Choroid plexus epithelial cell (primary cell): ENCODE measurements at places on chromosomes 2 and 18.

DNA sequence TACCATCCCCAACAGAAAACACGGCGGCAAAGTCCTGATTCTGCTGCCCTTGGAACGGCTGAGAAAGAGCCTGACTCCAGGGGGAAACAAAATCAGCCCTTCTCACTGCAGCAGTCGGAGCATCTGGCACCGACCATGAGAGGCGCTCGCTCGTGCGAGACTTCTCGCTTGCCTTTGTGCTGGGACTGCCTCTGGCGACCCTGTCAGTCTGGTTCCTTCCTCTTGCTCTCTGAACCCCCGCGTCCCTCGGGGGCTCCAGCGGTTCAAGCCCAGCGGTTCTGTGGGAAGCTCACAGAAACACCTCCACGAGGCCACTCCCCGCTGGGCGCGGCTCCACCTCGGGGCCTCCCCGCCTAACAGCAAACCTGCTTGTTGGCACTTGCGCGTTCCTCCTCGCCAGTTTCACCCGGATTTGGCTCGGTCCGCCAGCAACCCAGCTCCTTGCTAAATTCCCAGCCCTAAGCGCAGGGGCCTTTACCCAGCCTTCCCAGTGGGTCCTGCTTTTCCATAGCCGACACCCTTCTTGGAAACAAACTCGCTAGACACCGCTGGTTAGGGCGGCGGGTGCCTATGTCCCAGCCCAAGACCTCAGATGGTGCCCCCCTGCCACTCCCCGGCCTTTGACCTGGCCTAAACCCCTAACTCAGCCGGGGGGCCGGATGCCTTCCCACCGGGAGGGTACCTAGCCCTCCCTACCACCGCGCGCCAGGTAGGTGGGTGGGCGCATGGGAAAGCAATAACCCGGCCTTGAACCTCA lies 2.2 kb downstream of the RND3 start:
- DNase-seq = peak; percentile 80

DNA sequence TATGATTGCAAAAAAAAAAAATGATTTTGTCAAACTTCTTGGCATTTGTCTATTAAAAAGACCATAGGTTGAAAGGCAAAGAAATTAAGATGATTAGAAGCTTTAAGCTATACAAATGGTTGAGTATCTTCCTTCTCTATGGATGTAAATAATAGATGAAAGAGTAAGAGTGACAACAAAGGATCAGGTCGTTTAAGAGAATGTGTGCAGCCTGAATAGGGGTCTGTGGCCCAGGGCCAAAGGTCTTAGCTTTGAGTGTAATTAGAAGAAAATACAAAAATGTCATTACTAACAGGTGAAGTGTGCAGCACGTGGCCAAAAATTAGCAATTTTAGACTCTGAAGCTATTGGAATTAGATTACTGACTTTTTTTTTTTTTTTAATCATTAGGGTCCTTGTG lies 122.4 kb downstream of the GREB1L start:
- DNase-seq = no peak

GRCh38 chr2:96625571-96626552 lies 12.2 kb downstream of the KANSL3 start:
- no peak for DNase-seq

DNA sequence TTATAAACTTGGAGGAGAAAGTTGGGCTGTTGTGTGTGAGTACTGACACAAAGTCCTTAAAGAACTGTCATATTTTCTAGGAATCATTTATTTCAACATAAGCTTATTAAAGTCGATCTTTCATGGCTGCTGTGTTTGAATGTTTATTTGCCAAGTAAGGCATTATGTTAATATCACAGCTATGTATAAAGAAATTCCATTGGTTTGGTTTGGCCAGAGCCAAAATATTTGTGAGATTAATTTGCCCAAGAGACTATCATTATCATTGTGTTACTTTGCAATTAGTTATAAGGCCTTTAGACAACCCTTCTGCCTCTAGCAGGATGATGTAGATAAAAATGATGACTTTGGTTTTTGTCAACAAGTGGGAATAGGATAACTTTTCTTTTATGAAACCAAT lies 240.6 kb upstream of the NT5C1B start:
- peak; percentile 19 for DNase-seq

- peak; percentile 78 for DNase-seq
Measured at GRCh38 chr2:109637749-109638570, 23.8 kb downstream of the SOWAHC start.

DNA sequence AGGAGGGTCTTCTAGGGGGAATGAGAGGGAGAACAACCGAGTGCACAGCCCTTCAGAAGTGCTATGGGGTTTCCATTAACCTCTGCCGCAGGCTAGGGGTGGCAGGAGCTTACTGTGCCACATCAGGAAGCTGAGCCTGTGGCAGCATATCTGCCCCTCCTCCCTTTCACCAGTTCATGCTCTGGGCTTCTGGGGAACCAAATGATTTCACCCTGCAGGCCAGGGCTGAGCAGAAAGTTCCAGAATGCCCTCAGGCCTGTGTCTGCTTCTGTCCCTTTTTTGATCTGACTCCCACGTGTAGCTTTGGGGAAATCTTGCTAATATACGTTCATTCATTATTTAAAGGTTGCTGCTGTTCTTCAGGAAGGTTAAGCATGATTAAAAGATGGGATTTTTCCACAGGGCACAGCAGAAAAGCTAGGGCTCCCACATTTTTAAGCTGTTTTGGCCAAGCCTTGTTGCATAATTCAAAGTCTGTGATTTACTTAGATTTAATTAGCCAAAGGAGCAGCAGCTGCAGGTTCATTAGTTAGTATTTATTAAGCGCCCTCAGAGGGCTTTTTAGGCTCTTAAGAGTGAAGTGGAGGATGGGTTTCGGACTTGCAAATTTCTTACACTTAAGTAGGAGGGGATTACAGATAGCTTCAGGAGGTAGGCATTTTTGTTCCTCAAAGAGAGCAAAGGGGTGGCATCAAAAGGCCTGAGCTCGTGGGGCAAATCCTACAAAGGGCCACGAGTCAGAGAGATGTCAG lies 10.2 kb downstream of the TMEM247 start:
- no peak for DNase-seq

- DNase-seq = no peak
Measured at GRCh38 chr2:100145893-100146656, 3.7 kb upstream of the AFF3 start.

GRCh38 chr2:217946051-217946450 lies 56.7 kb downstream of the TNS1 start:
- DNase-seq = no peak

- no peak for DNase-seq
Measured at GRCh38 chr2:220219371-220219770, 591.9 kb downstream of the SLC4A3 start.

DNA sequence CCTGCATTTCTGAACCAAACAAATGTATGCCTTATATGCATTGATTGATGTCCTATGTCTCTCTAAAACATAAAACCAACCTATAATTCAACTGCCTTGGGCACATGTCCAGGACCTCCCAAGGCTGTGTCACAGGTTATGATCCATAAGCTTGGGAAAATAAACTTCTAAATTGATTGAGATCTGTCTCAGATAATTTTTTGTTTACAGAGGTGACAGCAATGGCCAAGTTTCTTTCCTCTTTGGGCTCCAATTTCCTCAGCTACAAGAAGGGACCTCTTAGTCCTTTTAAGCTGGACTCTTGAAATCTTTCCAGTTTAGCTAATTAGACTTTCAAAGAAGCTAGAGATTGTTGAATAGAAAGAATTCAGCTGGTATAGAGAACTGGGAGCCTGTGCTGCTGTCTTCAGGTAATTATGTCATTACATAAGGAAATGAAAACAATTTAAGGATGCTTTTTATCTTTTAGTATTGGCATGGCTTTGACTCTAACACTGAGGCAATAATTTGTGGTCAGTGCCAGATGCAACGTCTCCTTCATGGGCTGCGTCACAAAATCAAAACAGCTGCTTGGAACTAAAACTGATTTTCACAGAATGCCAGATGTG lies 412.1 kb upstream of the TRIB2 start:
- DNase-seq = peak; percentile 74

- no peak for DNase-seq
Measured at GRCh38 chr18:41744421-41745030, 210.5 kb upstream of the PIK3C3 start.

- peak; percentile 33 for DNase-seq
Measured at GRCh38 chr18:1914489-1914888, 656.8 kb downstream of the METTL4 start.

GRCh38 chr2:223524066-223524465 lies 78.1 kb downstream of the SCG2 start:
- DNase-seq = no peak

DNA sequence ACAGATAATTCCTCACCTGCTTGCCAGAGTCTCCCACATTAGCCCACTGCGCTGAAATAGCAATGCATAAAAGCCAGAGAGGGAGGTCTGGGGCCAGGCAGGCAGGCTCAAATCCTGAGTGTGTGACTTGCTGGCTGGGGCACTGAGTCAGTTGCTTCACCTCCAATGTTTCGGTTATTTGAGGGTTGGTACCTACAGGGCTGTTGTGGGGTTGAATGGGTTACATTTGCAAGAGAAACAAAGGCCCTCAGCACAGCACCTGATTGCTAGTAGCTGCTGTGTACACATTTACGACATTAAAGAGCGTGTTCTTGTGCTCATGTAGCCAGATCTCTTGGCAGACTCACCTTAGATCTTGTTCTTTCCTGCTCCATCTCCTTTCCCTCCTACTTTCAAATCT lies 34.1 kb upstream of the FAM110C start:
- no peak for DNase-seq

- DNase-seq = peak; percentile 34
Measured at GRCh38 chr2:127941461-127941860, 55.7 kb upstream of the AMMECR1L start.

DNA sequence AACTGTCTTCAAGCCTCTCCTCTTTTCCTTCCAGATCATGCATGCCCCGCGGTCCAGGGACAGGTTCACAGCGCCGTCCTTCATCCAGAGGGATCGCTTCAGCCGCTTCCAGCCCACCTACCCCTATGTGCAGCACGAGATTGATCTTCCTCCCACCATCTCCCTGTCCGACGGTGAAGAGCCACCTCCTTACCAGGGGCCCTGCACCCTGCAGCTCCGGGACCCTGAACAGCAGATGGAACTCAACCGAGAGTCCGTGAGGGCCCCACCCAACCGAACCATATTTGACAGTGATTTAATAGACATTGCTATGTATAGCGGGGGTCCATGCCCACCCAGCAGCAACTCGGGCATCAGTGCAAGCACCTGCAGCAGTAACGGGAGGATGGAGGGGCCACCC lies 81.3 kb downstream of the FAM210A start:
- no peak for DNase-seq

- DNase-seq = no peak
Measured at GRCh38 chr2:239178484-239178883, 222.3 kb downstream of the HDAC4 start.

DNA sequence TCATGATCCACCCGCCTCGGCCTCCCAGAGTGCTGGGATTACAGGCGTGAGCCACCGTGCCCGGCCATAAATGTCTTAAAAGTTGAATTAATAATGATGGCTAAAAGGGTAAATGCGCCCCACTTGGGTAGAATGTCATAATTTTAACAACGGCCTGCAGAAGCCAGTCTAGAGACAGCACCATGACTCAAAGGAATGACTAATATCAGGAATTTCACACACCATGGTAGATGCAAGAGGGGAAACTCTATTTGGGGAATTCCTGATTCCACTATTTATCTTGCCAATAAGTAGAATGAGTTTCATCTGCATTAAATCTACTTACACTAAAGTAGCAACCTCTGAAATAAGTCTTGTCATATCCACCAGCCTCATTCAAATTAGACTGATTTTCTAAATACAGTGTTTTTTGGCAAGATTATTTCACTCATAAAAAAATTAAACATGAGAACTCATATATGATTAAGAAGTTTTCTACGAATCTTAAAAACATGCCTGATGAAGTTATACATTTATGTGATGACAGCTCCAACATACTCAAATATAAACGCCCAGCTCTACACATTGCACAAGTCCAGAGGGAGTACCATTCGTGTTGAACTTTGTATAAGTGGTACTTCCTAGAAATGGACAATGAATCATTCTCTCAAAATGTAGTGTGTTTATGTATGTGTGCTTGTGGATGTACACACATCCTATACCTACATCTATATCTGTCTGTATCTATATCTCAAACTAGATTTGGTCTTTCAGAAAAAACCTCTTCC lies 309.7 kb downstream of the IRS1 start:
- DNase-seq = peak; percentile 88

- DNase-seq = no peak
Measured at GRCh38 chr2:49028101-49028500, 126.2 kb downstream of the FSHR start.

- DNase-seq = no peak
Measured at GRCh38 chr2:174342686-174343342, 8.1 kb downstream of the SP9 start.

- peak; percentile 77 for DNase-seq
Measured at GRCh38 chr18:74266161-74266560, 25.6 kb downstream of the CYB5A start.

- DNase-seq = no peak
Measured at GRCh38 chr2:59461127-59461526, 1092.3 kb downstream of the BCL11A start.

DNA sequence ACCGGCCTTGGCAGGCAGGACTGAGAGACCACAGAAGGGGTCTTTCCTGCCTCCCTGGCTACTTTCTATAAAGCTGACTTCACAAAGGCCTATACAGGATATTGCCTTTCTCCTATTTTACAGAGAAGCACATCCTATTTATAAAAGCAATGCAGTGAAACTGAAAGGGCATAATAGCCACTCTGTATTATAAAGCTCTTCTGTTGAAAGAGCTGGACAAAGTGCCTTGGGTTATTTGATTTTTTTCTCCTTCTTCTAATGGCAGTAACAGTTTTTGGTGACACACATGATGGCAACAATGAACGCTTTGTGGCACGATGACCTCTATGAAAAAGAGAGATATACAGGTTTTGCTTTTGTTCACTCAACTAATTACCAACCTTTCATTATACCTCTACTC lies 281.1 kb downstream of the ZNF516 start:
- no peak for DNase-seq

- DNase-seq = no peak
Measured at GRCh38 chr2:241540401-241540770, 18.2 kb upstream of the BOK start.

DNA sequence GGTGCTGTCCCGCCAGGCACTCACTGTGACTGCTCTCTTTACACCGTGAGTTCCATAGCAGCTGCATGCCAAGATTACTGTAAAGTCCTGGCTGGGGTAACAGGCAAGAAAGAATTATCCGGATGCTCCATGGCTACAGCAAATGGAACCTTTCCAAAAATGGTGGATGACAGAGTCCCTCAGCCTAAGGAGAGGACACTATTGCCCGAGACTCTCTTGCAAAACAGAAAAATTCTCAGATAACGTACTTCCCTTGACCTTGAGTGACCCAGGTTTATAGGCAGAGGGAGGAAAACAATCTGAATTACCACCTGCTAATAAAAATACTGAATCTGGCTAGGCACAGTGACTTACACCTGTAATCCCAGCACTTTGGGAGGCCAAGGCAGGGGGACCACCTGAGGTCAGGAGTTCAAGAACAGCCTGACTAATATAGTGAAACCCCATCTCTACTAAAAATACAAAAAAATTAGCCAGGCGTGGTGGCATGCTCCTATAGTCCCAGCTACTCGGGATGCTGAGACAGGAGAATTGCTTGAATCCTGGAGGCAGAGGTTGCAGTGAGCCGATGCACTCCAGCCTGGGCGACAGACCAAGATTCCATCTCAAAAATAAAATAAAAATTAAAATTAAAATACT lies 4.5 kb downstream of the CYS1 start:
- DNase-seq = no peak
